ENCODE measurements at places on chromosomes 5 and 9.

DNA sequence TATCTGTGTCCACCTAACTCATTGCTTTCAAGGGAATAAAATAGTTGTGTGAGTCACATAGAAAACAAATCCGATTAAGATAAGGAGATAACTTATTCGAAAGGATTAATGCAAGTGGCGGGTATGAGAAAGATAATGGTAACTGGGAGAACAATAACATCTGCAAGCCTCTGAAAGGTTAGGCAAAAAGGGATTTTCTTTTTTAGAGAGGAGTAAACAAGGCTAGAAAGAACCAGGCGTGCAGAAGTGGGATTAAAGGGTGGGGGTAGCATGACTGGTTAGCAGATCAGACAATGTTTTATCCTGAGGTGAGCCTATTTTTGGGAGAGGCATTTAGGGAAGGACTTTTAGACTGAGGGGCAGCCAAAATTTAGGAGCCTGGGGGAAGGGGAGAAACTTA is 34.7 kb upstream of the JMY start:
- no peak for DNase-seq

DNA sequence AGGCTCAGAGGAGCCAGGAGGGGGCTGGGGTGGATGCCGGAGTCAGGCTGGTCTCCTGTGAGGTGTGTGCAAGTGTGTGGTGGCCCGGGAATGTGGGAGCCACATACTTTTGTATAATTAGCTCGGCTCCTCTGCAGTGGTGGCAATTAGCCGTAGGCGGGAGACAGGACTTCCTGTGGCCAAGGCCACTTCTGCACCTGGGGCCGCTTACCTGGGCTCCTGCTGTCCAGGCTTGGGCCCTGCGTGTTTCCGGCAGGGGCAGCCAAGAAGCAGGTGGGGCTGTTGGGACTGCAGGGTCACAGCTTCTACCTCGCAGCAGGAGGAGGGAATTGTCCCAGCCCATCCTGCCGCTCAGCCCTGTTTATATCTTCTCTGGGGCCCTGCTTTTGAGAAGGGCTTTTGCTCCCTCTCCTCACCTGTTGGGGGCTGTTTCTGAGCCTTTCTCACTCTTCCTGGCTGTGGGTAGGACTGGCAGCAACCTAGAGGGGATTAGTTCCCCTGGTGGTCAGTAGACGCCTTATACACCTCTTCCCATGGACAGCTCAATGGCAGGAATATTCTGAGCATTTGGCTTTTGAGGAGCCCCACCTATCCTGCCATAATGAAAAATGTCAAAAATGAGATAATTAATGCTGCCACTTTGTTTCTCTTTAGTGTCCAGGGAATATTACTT is 145.4 kb upstream of the PITX1 start:
- DNase-seq: no peak

- no peak for DNase-seq
Measured at GRCh38 chr5:116042375-116042774, 10.1 kb downstream of the ARL14EPL start.

DNA sequence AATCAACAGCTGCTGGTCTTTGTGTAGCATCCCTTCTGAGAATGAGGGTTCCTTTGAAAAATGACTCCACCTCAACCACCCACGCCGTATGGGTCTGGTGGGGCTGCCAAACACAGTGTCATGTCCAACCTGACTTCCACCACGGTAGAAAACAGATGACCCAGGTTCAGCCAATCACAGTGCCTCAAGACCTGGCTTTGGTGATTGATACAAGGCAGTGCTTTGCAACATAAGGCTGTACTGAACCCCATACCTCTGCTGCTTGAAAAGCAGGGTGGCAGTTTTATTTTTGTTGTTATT is 11.5 kb upstream of the TGFBR1 start:
- DNase-seq: no peak

- DNase-seq: no peak
Measured at GRCh38 chr5:142700566-142700965, 14.7 kb upstream of the FGF1 start.

GRCh38 chr9:99595796-99596195 is 225.9 kb upstream of the NR4A3 start:
- peak; percentile 28 for DNase-seq

GRCh38 chr9:2781336-2781735 is 62.6 kb downstream of the PUM3 start:
- DNase-seq: no peak

DNA sequence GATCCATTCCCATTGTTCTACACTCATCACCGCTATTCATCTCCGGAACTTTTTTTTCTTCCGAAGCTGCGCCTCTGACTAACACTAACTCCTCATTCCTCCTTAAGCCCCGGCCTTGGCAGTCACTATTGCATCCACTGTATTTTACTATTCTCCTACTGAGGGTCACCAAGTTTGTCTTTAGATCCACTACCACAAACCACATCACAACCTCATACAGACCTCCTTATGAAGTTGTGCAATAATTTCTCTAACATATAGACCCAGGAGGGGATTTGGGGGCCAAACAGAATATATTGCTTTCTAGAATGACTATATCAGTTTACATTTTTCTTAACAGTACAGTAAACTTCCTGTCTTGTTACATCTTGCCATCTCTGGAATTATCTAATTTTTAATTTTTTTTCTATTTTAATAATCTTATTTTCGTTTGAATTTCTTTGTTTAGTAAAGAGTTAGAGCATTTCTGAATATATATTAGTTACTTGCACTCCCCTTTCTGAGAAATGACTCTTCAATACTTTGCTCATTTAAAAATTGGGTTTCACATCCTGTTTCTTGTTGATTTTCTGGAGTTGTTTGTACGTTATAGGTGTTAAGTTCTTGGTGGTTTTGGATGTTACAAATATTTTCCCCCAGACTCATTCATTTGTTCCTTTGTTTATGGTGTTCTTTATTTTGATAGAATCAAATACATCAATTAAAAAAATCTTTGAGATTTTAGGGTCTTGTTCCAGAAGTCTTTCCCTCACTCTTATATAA is 37.1 kb downstream of the DMRT2 start:
- DNase-seq: no peak

DNA sequence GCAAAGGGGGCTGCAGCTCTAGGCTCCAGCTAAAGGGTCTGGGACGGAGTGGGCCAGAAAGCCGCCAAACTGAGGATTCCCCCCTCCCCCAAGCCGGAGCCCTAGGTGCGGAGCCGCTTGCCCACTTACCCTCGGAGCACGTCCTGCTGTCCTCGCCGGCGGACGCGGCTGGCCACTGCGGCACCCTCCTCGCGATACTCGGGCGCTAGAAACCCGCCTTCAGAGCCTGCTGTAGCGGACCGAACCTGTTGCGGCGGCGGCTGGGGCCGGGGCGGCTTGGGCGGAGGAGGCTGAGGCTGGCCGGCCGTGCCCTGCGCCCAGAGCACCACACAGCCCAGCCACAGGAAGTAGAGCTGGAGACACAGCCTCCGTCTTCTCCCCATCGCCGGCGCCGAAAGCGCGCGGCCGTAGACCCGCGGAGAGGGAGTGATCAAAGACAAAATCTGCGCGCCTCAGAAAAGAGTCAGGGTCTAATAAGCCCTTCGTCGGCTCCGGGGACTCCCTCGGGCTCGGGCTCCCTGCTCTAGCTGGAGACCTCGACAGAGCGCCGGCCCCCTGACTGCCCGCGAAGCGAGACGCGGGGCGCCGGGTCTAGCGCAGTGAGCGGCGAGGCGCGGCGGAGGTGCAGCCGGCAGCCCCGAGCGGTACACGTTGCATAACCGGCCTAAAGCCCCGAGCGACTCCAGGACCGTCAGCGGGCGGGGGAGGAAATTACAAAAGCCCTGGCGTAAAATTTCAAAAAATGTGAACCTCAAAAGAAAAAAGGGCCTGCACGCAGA is 635 bp downstream of the FBN2 start:
- DNase-seq: no peak

- no peak for DNase-seq
Measured at GRCh38 chr5:4643960-4644359, 496.2 kb upstream of the ADAMTS16 start.

GRCh38 chr5:159343295-159344094 is 13.2 kb upstream of the IL12B start:
- DNase-seq: no peak

GRCh38 chr9:21795483-21795882 is 7.0 kb upstream of the MTAP start:
- no peak for DNase-seq

DNA sequence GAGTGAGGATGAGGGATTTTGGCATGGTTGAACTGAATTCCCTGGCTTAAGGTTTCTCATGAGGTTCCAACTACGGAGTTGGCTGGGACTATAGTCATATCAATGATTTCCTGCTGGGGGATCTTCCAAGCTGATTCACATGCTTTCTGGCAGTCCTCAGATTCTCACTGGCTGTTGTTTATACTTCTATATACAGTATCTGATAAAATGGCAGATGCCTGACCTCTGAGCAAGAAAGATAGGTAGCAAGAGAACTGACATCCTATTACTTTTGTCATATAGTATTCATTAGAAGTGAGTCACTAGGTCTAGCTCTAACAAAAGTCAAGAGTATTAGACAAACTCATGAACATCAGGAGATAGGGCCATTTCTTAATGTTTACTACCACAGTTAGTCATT is 440.9 kb upstream of the EDIL3 start:
- no peak for DNase-seq

DNA sequence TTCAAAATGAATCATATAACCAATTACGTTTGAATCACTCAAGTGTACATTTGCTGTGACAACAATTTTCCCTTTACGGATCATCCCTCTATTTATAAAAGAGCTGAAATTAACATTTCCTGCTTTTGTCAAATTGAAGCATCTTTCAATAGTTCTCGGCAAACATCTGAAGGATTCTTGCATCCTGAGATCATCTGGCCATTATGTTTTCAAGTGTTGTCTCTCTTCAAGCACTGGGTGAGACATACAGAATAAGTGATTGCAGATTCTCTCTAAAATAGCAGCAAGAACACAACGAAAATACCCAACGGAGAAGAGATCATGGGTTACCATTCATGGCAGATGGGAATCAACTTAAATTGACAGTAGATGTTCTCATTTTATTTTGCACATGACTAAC is 283.4 kb upstream of the GRAMD2B start:
- DNase-seq: no peak

GRCh38 chr5:140113699-140114263 is at the start of gene PURA:
PURA (plus strand) TSS chr5:140114109; CDS start chr5:140114182, 73 bp downstream.
- peak; percentile 98 for DNase-seq

DNA sequence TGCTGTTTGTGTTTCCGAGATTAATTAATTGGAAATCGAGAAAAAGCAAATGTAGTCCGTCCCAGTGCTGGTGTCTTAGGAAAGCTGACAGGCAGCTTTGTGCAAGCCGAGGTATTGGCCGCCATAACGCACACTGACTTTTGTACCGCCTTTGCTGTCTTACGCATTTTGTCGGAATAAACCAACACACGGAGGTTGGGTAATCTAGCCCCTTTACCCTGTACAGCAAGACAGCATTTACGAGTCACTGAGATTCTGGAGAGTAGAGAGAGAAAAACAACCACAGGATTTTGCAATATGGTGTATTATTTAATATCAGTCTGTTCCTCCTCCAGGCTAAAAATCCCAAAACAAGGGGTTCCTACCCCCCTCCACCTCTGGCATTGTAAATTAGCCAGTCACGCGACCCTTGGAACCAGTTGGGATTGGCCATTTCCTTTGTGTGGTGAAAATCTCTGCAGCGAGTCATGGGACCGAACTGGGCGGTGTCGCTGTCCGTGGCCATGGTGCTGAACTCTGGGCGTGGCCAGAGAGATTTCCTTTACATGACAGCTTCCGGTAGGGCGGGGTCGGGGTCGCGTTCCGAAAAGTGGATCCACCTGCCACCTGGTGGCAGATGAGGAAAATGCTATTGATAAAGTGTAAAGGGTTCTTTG is 10.3 kb upstream of the PCDHB1 start:
- peak; percentile 42 for DNase-seq

- DNase-seq: peak; percentile 63
Measured at GRCh38 chr9:96420468-96421219, 2.5 kb upstream of the ZNF367 start.

DNA sequence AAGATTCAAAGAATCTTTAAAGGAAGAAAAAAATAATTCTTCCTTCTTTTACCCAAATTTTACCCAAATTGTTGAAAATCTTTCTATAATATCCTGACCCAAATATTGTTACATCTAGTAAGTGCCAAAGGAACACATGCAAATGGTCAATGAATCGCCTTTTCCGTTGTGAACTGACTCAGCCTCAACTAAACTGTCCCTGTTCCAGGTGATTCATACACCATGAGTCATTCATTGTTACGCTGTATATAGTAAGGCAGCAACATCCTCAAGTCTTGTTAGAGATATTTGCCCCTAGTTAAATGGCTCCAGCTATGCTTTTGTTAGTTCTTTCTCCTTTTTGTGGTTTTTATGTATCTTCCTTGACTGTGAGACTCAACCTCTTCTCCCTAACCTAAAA is 9.7 kb downstream of the PTGER4 start:
- DNase-seq: peak; percentile 82

GRCh38 chr5:41109186-41109585 is 38.0 kb upstream of the MROH2B start:
- DNase-seq: no peak

DNA sequence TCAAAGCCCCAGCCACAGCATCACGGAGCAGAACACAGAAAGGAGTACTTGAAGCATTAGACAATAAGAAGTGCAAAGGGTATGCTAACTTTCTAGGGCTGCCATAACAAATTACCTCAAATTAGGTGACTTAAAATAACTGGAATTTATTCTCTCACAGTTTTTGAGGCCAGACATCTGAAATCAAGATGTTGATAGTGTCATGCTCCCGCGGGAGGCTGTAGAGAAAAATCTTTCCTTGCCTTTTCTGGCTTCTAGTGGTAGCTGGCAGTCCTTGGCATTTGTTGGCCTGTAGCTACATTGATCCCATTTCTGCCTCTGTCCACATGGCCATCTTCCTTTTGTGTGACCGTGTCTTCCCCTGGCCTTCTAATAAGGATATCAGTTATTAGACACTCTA is 51.9 kb upstream of the SPDL1 start:
- DNase-seq: no peak

GRCh38 chr9:105290418-105290817 is 46.0 kb downstream of the SLC44A1 start:
- no peak for DNase-seq

GRCh38 chr5:180591311-180591887 is at the start of gene SCGB3A1:
SCGB3A1 (minus strand) TSS chr5:180591499; CDS start chr5:180591462, 37 bp downstream.
- no peak for DNase-seq

DNA sequence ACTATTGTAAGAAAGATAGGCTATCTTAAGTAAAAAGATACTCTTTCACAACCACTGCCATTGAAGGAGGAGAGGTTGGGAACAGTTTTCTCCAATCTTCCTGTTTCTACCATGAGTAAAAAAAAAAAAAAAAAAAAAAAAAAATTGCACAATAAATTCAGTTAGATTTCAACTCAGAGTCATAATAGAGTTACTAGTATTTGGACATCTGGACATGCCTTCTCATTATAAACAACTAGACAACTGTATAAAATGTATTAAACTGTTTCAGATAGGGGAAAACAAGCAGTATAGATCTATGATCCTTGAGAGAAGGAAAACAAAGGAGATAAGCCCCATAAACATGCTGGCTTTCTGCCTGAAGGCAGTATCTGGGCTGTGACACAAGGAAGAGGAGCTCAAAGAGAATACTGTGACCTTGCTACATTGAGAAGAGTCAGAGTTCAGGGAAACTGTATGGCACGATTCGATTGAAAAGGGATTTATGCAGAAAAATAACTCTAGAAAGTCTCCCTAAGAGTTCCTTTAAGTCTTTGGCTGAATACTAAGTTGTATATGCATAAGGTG is 249.2 kb upstream of the POU5F2 start:
- DNase-seq: no peak

All from CD4-positive, alpha-beta T cell treated with Interleukin-4 for 4 hours (primary cell).